Dorsolateral prefrontal cortex (tissue), 122 donors: ENCODE measurements at places on chromosomes 12 and 14. TPM values are rescaled to one million over a fixed set of nuclear protein-coding genes. Genes with fewer than 3 reads are reported as not detected.
A peak's percentile ranks its signal among the peaks of the same experiment; 100 is the strongest.

The NPFF gene
- not detected for total RNA-seq

The SIRT4 gene
- 6.8 TPM for total RNA-seq

The CMKLR1 gene
- 3.7 TPM for total RNA-seq

- DNase-seq: no peak
Observed at GRCh38 chr12:58268069-58268468, 326.7 kb downstream of the ATP23 start.

DNA sequence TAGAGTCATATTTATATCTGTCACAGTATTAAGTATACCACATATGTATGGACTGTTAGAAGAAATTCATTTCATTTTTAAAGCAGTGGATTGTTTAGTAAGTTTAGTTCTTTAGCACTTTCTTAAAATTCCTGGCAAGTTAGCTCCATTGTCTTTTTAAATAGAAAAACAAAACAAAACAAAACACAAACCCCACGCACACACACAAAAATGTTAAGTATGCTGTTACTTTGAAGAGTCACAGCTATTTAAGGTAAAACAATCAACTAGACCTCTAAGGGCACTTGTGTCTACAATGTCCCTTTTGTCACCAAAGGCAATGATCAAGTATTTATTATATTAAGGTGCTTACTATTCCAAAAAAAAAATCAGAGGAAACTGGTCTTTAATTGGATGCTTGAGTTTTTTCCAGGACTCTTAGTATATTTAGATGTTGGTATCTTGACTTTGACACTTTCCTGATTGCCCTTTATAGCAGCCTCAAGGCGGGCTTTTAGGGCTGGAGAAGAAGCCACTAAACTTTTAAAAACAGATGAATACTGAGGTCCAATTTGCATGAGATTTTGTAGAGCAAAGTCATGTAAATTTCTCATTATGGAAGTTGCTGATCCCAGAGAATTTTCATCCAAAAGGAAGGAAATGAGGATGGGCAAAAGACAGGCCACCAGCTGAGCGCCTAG lies 85.5 kb upstream of the HECTD1 start:
- no peak for DNase-seq

- DNase-seq: peak; percentile 45
Observed at GRCh38 chr12:65511134-65511834, 232.8 kb downstream of the MSRB3 start.

DNA sequence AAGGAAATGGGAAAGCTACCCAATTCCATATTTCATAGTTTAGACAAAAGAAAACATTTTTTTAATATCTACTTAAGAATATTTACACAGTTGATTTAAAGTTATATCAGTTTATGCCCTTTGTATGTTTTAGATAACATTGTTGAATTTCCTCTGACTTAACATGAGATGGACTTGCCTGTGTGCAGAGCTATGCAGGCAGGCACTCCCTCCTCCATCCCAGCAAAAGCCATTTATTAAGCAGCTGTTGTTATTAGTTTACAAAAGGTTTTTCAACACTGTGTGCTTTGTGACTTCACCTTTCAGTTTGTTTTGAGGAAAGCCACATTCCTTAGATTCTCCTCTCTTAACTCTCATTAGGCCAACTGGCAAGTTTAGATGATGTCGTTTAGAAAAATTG lies 337.5 kb upstream of the PDE3A start:
- DNase-seq: no peak

- DNase-seq: peak; percentile 74
Observed at GRCh38 chr14:26415618-26416123, 182.2 kb downstream of the NOVA1 start.

- no peak for DNase-seq
Observed at GRCh38 chr12:5094551-5094950, 50.9 kb downstream of the KCNA5 start.

DNA sequence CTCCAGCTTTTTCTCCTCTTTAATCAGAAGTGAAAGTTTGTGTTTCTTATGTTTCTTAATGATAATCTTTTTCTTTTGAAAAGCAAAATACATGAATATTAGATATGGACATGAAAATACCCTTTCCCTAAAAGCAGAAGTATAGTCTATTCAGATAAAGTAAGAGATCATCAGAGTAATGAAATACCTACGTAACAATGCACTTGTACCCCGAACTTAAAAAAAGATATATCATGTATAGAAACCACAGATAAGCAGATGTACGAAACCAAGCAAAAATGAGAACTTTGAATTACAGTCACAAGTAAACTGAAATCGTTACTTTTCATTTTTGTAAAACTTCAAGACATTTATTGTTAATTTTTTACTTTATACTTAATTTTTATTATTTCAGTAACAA lies 1.5 kb upstream of the GPR65 start:
- DNase-seq: no peak

DNA sequence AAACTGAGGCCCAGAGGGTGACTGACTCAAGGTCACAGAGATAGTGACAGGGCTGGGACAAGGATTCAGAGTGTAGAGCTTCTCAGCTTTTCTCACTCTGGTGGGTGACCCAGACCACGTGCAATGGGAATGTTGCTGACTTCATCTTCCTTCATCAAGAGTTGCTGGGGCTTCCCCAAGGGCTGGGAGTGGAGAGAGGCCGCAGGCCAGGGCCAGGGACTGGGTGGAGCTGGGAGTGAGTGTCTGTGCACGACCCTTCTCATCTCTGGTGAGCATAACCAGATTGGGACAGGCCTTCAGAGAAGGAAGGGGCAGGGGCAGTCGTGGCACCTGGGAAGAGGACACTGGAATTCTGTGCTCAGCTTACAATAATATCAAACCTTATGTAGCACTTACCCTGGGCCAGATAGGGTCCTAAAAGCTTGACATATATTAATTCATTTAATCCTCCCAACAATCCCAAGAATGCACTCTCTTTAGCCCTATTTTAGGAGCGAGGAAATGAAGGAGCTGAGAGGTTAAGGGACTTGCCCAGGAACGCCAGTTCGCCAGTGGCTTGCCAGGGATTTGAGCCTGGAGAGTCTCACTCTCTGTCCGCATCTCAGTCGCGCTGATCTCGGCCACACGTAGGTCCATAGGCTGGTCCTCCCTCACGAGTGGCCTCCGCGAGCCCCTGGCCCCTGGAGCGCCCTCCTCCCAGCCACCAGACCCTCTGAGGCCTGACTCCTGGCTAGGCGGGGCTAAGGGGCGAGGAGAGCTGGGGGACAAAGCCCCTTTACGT lies 15.8 kb downstream of the KRT18 start:
- DNase-seq: no peak

DNA sequence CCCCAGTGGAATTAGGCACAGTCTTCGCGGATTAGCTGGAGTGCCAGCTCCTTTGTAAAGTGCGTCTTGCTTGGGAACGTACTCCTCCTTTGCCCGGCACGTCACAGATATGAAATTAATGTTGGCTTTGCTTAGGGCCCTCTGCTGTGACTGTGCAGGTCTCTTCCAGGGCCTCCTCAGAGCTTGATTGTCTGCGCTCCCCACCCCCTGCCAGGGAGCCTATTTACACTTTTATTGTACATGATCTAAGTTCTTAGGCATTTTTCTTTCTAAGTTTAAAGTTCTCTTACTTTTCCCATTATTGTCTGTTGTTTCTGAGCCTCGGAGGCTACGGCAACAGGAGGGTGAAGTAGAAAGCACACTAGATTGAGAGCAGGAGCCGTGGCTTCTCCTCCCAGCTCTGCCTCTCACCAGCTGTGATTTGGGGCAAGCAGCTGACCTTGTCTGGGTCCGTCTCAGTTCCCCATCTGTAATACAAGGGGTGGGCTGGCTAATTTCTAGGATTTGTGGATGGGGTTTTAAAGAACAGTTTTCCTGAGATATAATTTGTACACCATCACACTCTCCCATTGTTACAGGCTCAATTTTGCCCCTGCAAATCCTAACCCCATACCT lies 81.8 kb downstream of the TSPAN9 start:
- DNase-seq: no peak

DNA sequence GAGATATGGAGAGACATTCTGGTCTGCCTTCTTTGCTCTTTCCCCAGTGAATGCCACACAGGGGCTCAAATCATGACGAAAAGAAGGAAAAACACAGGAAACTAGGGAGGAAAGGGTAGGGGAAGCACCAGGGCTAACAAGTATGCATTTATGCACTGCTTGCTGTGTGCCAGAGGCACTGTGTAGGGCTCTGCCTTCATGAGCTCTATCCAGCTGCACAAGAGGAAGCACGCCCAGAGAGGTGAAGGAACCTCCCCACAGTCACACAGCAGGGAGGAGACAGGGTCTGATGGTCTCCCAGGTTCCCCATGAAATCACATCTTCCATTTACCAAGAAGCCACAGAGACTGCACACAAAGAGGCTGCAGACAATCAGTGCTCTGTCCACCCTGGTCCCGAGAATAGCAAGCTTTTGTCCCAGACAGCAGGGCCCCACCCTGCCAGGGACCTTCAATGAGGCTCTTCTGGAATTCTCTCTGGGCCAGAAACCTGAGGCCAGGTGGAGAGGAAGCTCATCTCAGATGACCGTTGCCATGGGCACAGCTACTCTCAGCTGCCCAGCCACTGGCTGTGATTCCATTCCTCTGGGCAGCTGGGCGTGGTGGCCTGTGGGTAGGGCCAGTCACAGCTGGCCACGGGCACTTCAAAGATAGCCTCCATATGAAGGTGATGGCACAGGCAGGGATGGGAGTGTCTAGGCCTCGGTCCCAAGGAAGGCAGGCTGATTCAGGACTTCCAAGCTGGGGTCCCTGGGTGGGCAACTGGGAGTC lies 7.3 kb upstream of the TRPV4 start:
- no peak for DNase-seq
